IMR-90 (cell line): ENCODE measurements at places on chromosomes 3 and 15. TPM values are rescaled to one million over a fixed set of nuclear protein-coding genes. Genes with fewer than 3 reads are reported as not detected.

The GPR149 gene
- total RNA-seq = not detected in 2 replicates

The PCYT1A gene
- total RNA-seq = 124 and 127 TPM in 2 replicates

The SLC22A13 gene
- under 0.01 TPM in 2 replicates for total RNA-seq

The RPL29 gene
- 1,798 and 2,081 TPM in 2 replicates for total RNA-seq

The LEKR1 gene
- 0.36 and 0.56 TPM in 2 replicates for total RNA-seq
